Sigmoid colon (tissue), 7 donors: ENCODE measurements at places on chromosomes 2 and 18. TPM values are rescaled to one million over a fixed set of nuclear protein-coding genes. Genes with fewer than 3 reads are reported as not detected.

IL1B gene
- 32.4 TPM for polyA plus RNA-seq

SPP2 gene
- polyA plus RNA-seq = not detected

CAPN14 gene
- 0.25 TPM for polyA plus RNA-seq

DSG2 gene
- 92.4 TPM for polyA plus RNA-seq

ABCB11 gene
- 0.46 TPM for polyA plus RNA-seq

SNTG2 gene
- polyA plus RNA-seq = 0.66 TPM

LIMS2 gene
- polyA plus RNA-seq = 17.4 TPM

RGPD5 gene
- 3.6 TPM for polyA plus RNA-seq

PSME4 gene
- polyA plus RNA-seq = 15.0 TPM

UGT1A6 gene
- polyA plus RNA-seq = not detected

ARHGAP25 gene
- 7.2 TPM for polyA plus RNA-seq

ZBTB14 gene
- 8.8 TPM for polyA plus RNA-seq

SKOR2 gene
- not detected for polyA plus RNA-seq

ITGA4 gene
- 15.6 TPM for polyA plus RNA-seq

WIPF1 gene
- polyA plus RNA-seq = 9.0 TPM

MC5R gene
- polyA plus RNA-seq = not detected

GPR17 gene
- 0.60 TPM for polyA plus RNA-seq

REG3A gene
- 3.2 TPM for polyA plus RNA-seq

USP37 gene
- 1.8 TPM for polyA plus RNA-seq

GKN1 gene
- 78.7 TPM for polyA plus RNA-seq

LTBP1 gene
- 22.9 TPM for polyA plus RNA-seq

SPTBN1 gene
- 36.6 TPM for polyA plus RNA-seq

IFIH1 gene
- polyA plus RNA-seq = 12.0 TPM

CRYBA2 gene
- polyA plus RNA-seq = 5.5 TPM

GALNT3 gene
- polyA plus RNA-seq = 16.6 TPM

OSBPL6 gene
- polyA plus RNA-seq = 0.60 TPM

ARMC9 gene
- 3.0 TPM for polyA plus RNA-seq
